AML-193 (cell line): ENCODE measurements at places on chromosomes 2 and 18.

- DNase-seq = no peak
Measured at GRCh38 chr18:37277804-37278203, 287.8 kb downstream of the CELF4 start.

DNA sequence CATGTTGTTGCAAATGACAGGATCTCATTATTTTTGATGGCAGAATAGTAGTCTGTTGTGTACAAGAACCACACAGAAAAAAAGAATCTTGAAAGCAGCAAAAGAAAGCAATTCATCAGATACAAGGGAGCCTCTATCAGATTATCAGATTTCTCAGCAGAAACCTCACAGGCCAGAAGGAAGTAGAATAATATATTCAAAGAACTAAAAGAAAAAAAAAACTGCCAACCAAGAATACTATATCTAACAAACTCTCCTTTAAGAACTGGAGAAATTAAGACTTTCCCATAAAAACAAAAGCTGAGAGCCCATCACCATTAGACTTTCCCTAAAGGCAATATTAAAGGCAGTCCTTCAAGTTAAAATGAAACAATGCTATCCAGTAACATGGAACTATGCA is 15.4 kb downstream of the SULT1C4 start:
- DNase-seq = no peak

- no peak for DNase-seq
Measured at GRCh38 chr2:24907116-24907515, 12.9 kb downstream of the ADCY3 start.

GRCh38 chr2:80469428-80469827 is 164.9 kb upstream of the LRRTM1 start:
- DNase-seq = no peak

- DNase-seq = no peak
Measured at GRCh38 chr18:47882641-47883040, 47.8 kb downstream of the SMAD2 start.

- no peak for DNase-seq
Measured at GRCh38 chr2:85794038-85794441, 40.2 kb downstream of the ATOH8 start.

DNA sequence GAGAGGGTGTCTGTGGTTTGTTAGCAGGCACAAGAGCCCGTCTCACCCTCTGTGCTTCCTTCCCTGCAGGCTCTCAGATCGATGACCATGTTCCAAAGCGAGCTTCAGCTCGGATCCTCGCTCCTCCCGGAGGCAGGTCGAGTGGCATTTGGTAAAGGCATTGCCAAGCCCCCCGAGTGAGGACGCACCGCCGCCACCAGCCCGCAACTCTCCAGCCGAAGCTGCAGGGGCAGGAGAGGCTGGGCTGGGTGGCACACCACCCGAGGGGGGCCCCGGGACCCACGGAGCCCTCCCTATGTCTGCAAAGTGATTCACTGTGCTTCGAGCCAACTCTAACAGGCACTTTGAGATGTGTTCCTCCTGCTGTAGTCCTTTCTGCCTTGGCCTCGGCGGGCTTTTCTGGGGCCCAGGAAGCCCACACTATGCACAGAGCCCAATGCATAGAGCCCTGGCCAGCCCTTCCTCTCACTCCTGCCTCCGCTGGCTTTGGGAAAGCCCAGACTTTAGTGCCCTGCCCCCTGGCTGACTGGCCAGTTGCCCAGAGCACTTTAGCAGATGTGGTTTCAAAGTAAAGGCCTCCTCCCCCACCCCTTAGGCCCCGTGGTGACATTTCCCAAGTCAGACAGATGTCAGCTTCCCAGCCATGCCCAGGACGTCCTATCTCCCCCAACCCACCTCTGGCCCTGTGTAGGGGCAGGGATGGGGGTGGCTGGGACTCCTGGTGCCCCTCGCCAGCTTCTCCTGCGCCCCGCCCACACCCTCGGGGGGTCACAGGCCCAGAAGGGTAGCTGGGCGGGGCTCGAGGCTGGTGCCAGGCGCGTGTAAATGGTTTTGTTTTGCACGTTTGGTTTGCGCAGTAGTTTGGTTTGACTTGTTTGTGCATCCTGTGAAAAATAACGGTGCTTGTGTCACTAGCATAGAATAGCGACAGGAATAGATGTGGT is 23.3 kb upstream of the MAPRE3 start:
- peak; percentile 23 for DNase-seq

- no peak for DNase-seq
Measured at GRCh38 chr2:237456200-237456843, 30.7 kb upstream of the MLPH start.

DNA sequence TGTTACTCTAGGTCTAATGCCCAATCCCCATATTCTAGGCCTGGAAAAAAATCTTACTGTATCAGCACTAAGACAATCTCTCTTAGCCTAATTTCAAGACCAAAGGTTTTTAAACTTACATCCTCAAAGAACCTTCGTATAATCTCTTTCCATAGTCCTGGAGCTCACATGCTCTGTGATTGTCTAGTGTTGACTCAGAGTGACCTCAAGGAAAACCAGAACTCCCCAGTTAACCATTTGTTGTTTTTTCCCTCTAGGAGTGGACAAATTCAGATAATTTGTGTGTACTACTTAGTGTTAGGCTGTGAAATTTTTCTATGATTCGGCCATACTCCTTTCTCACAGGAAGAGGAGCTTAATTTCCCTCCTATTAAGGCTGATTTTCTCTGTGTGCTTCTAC is 536.1 kb downstream of the SLC4A3 start:
- DNase-seq = no peak

DNA sequence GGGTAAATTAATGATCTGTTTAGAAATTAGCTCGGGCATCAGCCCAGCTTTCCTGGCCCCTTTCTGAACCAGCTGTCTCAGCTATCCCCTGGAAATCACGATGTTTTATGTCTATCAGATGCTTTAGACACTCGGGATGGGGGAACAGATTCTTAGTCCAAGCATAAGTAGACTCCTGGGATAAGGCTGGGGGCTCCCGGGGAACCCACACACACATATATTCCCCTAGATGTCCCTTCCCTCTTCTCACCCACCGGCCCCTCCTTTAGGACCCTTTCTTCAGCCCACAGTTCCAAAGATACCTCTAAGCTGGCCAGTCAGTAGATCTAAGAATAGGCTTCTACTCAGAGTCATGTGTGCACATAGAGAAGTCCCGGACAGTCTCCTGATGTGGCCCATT is 151.5 kb upstream of the COPS8 start:
- DNase-seq = no peak

DNA sequence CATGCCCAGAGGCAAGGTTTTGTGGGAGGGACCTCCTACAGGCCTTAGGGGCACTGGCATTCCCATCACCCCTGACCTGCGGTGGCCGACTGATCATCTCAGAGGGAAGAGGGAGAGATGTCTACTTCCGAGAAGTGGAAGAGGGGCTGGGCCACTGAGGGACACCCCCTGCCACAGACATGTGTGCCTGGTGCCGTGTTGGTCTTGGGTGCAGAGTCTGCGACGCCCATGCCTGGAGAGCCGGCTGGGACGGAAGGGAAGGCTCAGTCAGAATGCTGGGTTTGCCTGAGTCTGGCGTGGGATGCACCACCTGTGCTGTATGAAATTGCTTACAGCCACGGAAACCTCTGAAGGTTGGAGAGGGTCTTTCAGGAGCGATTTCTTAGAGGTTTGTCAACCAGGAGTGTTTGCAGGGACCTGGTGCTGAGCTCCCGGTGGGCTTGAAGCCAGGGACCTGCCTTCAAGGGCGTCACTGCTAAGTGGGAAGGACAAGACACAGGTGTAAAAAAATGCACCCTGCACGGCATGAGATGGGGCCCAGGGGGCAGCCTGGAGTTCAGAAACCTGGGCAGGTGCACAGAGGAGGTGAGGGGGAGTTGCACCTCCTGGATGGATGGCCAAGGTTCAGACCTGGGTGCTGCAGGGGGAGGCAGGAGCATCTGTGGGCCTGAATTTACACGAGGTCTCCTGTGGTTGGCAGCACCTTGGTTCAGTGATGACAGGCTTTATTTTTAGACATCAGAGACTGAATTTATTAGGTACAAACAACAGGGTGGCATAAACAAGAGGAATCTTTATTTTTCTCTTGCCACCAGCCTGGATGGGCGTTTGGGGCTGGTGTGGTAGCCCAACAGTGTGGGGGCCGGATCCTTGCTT is 100.3 kb downstream of the CTIF start:
- no peak for DNase-seq

DNA sequence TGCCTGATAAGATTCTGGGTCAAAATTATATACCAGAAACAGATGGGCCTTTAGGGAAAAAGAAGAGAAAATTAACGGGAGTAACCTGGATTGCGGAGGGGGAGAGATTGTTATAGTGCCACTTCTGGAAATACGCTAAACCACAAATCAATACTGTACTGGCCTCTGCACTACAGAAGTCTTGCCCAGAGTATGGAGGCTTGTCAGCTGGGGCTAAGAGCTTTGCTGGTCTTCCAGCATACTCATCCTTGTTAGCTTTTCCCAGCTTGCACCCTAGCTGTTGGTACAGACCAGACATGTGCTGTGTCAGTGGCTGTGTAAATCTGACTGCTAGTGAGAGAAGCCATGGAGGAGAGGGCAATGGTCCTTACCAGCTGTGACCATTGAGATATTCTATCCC is 8.9 kb downstream of the AGBL5 start:
- no peak for DNase-seq
